Activated naive CD4-positive, alpha-beta T cell (primary cell): ENCODE measurements at places on chromosomes 2 and 18.
A peak's percentile ranks its signal among the peaks of the same experiment; 100 is the strongest.

DNA sequence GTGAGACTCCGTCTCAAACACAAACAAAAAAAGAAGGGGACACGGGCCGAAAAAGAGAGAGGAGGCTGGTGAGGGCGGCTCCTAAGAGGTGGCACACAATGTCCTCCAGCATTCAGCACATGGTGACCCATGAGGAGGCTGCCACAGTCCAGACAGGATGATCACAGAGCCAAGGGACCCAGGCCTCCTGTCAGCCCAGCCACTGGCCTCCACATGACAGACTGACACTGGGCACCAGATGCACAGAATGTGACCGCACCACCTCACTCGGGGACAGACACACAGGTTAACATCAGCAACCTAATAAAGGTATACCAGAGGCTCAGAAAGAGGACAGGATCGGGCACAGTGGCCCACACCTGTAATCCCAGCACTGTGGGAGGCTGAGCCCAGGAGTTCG, 21.0 kb downstream of the PASK start:
- DNase-seq = no peak

- DNase-seq = no peak
Observed at GRCh38 chr2:207765547-207765946, 4.2 kb downstream of the FZD5 start.

DNA sequence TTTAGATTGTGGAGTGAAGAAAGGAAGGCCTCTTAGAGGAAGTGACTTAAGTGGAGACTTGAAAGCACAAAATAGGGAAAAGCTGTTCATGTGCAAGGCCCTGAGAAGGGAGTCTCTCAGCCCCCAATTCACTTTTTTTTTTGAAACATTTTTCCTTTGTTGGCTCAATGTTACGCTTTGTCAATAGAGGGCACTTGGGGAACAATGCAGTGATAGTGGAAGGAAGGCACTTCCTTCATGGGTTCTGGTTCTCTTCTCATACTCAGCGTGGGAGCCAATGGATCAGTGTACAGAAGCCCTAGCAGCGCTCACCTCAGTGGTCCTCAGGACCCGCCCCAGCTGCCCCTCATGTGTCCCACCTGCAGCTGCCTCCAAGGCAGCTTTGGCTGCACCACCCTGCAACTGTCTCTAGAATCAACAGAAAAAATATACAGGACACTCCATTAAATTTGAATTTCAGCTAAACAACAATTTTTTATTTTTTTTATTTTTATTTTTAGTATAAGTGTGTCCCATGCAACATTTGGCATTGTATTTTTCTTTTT, 8.6 kb upstream of the C2orf42 start:
- DNase-seq = no peak

- DNase-seq = peak; percentile 17
Observed at GRCh38 chr2:61538920-61539520, 864 bp upstream of the XPO1 start.

DNA sequence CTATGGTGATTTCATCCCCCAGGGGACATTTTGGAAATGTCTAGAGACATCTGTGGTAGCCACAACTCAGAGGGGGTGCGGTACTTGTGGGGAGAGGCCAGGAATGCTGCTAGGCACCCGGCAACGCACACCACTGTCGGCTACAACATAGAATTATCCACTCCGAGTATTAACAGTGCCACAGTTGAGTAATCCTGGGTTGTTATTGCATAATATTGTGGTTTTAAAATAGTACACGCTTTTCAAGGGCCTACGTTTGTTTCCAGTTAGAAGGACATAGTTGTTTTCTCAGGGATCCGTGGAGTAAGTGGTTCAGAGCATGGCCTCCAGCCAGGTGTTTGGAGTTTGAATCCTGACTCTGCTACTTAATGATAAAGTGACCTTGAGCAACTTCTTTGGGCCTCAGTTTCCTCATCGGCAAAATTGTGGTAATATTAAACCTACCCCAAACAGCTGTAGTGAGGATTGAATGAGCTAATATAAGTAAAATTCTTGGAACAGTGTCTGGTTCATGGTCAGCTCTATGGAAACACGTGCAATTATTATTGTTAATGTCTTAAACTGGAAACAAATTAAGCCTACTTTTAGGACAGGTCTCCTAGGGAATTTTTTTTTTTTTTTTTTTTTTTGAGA, 24.5 kb downstream of the CYP27A1 start:
- no peak for DNase-seq

GRCh38 chr2:85431570-85432205, 13.2 kb downstream of the SH2D6 start:
- no peak for DNase-seq

GRCh38 chr2:141767051-141767450, 363.8 kb downstream of the LRP1B start:
- DNase-seq = no peak

GRCh38 chr2:232525791-232526371, at the start of gene CHRND:
Gene CHRND, plus strand, starts transcription at chr2:232526160. Its CDS starts 56 bp downstream, at chr2:232526216.
- no peak for DNase-seq

GRCh38 chr2:119429225-119429981, 2.3 kb upstream of the TMEM37 start:
- no peak for DNase-seq

- DNase-seq = no peak
Observed at GRCh38 chr2:127196998-127197397, 23.1 kb downstream of the CYP27C1 start.

DNA sequence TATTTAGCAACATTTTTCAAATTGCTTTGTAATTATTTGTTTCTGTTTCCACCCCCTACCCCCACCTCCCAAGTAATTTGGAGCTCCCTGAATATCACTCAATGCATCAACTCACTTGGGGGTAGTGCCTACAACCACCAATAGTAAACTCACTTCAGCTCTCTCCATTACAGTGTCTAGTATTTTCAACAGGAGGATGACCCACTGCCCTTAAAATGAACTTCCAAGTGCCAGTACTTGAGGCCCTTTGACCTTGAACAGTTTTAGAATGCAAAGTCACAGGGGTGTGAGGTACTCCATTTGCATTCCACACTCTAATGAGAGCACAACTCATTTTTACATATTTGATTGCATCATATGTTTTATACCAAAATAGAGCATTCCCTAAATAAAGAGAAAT, 523.0 kb downstream of the ERBB4 start:
- no peak for DNase-seq

GRCh38 chr18:49155410-49155809, 204.6 kb upstream of the SMAD7 start:
- no peak for DNase-seq

DNA sequence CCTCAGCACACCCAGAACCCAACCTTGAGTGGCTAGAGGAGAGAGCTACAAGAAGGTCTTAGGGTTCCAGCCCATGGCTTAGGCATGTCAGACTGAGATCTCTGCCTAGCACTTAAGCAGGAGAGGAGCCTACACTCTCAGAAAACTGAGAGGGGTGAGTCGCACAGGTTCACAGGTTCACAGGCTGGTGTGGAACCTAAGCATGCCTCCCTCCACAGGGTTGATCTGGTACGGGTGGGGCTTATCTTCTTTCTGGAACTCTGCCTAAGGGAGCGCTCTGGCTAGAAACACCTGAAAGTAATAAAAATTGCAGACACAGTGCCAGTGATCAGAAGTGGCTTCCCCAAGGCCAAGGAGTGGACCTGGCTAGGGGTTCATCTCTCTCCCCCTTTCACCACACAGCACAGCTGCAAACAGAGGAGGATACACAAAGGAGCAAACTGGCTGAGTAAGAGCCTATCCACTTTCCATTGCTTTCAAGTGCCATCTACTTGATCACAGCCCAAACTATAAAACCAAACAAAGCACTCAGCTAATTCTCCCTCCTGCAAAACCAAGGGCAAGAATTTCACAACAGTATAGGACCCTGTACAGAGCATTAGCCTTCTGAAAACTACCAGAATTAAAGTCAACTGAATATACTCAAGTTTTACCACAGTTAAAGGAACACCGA, 481.9 kb upstream of the SETBP1 start:
- no peak for DNase-seq

DNA sequence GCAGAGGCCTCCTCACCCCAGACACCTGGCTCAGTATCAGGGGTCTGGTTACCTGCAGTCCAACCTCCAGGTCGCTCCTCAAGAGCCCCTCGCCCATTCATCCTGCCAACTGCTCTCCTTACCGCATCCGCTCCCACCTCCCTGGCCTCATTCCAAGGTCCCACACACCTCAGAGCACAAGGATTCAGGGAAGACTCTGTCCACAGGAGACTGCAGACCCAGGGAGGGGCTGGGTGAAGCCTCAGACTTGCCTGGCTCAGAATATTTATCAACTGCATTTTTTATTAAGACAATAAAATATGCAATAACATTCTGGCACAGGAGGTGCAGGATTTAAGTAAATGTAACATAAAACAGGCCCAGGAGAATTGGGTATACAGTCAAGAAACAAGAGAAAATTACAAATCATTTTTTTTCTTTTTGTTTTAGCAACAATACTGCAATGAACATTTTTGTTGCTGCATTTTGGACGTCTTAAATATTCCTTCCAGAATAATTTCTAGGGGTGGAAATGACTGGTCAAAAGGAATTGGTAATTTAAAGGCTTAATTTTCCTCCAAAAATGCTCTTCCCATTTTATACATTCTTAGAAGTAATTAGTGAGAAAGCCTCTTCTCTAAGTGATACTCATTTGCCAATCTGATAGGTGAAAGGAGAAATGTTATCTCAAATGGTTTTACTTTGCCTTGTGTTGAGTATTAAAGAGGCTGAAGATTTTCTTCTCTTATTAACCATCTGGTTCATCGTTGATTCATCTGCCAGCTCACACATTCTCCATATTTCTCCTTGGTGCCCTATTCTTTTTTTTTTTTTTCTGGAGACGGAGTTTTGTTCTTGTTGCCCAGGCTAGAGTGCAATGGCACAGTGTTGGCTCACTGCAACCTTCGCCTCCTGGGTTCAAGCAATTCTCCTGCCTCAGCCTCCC, 42.5 kb downstream of the TEX44 start:
- DNase-seq = no peak
